ENCODE measurements at places on chromosomes 2 and 18.

DNA sequence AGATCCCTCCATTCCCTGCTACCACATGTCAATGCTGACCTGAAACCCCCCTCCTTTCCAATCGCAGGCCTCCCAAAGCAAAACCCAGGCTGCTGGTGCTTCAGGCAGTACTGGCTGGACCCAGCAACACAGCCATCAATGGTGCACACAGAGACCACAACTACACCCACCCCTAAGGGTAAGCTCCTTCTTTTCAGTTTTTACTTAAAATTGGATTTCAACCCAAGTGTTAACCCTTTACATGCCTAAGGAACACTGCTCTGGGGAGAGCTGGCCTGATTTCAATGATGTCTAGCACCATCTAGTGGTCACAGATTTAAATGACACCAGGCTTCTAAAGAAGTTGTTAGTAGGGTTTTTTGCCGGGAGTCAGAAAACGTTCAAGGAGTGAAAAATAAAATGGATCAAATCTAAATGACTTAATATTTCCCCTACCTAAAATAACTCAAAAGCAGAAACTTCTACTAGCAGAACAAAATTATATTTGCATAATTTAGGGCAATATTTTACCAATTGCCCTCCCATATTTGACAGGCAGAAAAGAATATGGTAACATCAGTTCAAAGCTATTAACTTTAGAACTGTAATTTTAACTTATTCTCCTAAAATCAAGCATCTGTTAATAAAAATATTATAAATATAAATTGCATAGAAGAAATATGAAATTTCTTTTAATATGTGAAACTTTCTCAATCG, 24.6 kb downstream of the FECH start:
- DNase-seq, result peak; percentile 17

GRCh38 chr2:64317707-64318475, 136.1 kb upstream of the LGALSL start:
- DNase-seq, result no peak

DNA sequence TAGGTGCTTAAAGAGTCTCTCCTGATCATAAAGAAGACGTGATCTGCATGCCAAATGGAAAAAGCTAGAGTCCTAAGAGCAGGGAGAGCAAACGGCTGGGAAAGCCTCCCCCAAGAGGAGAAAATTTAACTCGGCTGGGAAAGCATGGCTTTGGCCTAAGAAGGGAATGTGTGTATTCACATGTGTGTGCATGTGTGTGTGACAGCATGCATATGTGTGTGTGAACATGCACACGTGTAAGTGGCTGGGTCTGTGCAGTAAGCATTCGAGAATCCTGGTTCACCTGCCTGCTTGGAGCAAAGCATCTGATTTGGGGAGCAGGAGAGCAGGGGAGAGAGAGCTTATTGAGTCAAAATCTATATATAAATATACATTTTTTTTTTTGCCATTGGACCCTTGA, 30.1 kb upstream of the BCL11A start:
- DNase-seq, result no peak

DNA sequence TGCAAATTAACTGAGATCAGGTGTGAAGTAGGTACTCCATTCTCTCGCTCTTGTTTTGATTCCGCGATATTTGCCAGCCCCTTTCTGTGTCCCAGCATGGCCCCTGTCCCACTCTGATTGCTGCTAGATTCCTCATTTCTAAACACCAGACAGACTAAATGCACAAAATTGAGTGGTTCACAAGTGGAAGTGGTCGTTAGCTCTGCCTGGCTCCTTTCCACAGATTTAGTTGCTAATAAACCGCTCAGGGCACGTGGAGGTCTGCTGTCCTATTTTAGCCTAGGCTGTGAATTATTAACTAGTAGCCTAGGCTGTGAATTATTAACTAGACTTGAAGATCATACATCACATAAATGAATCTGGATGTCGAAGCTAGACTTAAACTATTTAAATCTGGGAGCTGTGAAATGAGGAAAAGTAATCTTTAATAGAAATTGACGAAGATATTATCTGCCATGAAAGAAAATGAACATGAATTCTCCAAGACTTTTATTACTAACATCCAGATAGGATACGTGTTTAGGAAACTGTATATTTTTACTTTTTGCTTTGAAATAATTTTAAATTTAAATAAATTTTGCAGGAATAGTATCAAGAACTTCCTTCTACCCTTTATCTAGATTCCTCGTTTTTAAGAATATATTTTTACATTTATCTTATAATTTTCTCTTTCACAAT, 3.7 kb downstream of the IL1RL2 start:
- DNase-seq, result no peak

GRCh38 chr18:33264566-33264965, 176.0 kb downstream of the CCDC178 start:
- DNase-seq, result no peak
